ENCODE measurements at places on chromosomes 11 and 22.

DNA sequence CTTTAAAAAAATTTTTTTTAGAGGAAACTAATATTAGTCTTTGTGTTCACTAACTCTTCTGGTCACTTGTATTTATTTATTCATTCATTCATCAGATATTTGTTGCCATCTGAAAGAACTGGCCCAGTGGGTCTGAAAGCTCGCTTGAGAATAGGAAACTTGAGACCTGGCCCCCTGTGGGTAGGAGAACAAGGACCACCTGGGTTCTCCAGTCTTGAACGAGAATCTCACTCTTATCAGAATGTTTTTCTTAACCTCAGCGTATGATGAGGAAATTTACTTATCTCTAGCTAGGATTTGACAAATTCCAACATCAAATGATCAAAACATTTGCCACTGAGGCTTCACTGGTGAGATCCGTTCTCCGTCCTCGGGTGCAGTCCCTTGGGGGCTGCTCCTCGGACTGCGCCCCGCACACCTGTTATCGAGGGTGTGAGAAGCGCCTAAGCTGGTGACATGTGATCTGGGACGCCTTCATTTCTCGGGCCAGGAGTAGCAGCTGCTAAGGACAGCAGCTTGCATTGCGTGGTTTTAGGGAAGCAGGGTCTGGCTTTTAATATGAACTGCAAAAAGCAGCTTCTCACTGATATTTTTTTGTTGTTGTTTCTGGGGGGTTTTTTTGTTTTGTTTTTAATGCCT lies 6.3 kb downstream of the C22orf31 start:
- no peak for DNase-seq

DNA sequence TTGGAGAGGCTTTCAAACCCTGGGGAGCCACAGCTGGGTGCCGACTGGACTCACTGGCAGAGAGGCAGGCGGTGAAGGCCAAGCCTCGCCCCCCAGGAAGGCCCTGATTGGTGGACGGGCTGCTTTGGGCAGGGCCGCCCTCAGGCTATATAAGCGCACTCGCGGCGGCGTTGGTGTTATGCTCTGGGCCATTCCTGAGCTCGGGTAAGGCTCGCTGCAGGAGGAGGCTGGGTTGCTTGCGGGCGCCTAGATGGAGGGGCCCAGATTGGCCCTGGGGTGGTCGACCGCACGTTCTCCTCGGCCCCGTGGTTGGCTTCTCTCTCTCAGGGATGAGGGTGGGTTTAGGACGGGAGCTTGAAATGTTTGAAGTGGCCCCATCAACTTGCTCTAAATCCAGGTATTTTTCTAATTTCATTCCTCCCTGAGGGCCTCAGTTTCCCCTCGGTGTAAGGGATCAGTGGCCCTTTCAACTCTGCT lies at the start of gene SPDYC:
Gene SPDYC (plus strand): TSS at position 176 of the 477 bp plus-strand sequence. CDS start 1,125 bp downstream, outside the sequence.
- no peak for DNase-seq

DNA sequence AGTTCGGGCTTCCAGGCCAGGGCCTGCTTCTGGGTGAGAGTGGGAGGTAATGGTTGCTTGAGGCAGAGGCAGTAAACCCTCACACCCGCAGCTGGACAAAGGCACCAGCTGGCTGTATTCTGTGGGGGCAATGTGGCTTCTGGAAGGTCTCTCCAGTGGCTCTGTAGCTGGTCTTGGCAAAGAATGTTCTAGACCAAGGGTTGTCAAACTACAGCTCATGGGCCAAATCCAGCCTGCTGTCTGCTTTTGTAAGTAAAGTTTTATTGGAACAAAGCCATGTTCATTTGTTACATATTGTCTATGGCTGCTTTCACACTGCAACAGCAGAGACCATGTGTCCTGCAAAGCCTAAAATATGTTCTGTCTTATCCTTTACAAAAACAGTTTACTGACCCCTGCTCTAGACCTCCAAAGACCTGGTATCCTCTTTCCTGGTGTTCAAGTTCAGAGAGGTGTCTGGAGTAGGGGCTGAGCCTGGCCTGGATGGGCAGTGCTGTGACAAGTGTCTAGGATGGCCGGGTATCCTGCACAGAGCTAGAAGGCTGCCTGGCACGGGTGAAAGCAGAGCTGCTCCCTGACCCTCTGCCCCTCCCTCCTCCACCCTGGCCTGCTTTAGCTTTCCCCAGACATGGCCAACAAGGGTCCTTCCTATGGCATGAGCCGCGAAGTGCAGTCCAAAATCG lies 3.4 kb downstream of the TAGLN start:
- no peak for DNase-seq

GRCh38 chr22:48918585-48919186 lies 909.0 kb downstream of the BRD1 start:
- DNase-seq = no peak

DNA sequence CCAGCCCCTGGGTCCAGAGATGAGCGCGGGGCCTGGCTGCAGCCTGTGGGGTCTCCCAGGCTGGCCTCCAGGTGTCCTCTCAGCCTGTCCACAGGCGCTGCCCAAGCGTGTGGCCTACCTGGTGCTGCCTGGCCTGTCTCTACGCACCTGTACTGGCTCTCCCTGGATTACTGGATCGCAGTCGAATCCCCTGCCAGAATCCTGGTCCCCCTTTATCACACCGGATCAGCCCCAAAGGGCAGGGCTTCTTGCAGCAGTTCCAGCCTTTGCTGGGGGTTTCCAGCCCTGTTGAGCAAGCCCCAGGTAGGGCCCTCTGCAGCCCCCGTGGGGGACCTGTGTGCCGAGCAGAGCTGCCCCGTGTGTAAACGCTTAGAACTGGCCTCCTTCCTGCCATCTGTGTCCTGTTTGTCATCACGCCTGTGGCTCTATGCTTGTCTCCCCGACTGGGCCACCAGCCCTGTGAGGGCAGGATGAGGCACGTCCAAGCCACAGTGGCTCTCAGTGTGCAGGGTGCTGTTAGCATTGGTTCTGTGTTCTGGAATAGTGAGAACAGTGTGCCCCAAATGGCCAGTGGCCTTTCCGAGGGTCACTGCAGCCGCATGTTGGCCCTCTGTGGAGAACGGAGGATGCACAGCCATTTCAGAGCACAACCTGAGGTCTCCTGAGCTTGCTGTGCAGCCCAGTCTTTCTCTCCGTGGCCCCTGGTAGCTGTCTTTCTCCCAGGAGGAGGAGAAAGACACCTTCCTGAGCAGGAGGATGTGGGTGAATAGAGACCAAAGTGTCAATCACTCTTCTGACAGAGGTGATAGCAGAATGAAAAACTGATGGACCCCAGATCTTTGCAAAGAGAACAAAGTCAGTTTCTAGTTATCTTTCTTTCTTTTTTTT lies 13.9 kb upstream of the TXNRD2 start:
- no peak for DNase-seq

DNA sequence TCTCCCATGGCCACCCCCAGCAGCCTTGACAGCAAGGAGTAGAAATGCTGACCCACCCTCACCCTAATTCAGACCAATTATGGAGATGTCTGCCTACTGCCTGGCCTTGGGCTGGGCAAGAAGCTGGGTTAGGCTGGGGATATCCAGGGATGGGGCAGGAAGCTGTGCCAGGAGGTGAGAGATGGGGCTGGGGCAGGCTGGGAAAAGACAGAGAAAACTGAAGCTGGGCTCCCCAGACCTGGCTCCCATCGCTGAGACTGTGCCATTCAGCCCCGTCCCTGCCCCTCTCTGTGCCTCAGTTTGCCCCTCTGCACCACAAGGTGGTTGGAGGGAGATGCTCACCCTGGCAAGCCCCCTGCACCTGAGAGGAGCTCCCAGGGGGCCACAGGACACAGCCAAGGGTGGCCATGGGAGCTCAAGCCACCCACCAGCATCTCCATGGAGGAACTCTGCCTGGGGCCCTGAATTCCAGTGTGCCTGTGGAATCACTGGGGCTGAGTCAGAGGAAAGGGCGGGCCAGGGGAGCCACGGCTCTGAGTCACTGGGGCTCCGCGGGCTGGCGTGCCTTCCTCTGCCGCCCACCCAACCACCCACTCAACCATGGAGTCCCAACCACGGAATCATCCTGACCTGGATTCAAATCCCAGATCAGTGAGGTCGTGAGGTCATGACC lies 6.0 kb upstream of the CARD10 start:
- DNase-seq = no peak

- no peak for DNase-seq
Observed at GRCh38 chr11:87266751-87267150, 229.0 kb downstream of the TMEM135 start.

GRCh38 chr11:14288189-14288935 lies 70.6 kb downstream of the RRAS2 start:
- DNase-seq = peak; percentile 85

DNA sequence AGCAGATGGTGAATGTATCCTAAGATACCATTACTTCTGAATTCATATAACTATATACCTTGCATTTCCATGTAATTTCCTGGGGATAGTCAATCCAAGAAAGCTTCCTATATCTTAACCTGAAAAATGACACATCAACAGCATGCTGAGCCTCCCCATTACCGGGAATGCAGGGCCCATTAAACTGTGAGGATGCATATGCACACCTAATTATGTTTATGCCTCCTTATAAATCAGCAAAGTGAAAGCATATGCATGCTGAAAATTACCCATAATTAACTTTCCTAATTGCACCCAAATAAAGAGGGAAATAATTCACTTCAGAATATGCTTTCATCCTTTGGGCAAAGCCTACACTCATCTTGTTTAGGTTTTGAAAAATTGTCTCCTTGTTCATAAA lies 663.0 kb downstream of the KCNA4 start:
- DNase-seq = no peak

Measured in MM.1S (cell line).